ENCODE measurements at places on chromosomes 11 and 22. TPM values are rescaled to one million over a fixed set of nuclear protein-coding genes. Genes with fewer than 3 reads are reported as not detected.

RFPL2 gene
- total RNA-seq: 1.1 TPM

MYO7A gene
- 0.07 TPM for total RNA-seq

DNA sequence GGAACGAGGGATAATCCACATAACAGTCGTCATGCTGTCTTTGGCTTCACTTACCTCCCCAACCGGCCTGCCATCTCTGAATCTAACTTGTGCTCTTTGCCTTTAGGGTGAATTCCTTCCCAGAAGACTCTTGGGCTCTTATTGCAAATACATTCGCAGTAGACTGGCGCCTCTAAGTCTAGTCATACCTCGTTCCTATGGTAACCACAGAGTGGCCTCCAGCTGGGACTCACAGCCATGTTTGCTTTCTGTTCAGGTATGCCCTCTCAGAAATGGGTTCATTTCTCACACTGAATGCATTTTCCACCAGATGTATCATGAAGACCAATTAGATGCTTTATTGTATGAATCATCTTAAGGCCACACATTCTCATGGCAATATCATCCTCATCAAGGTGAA is 112.7 kb downstream of the FAR1 start:
- no peaks in the 10 kb centered on the region for H3K36me3 ChIP-seq
- H3K4me1 ChIP-seq: no peaks in the 10 kb centered on the region
- H3K4me3 ChIP-seq: no peak overlapping the region

GRCh38 chr11:3353066-3353465 is 25.9 kb downstream of the ZNF195 start:
- H3K36me3 ChIP-seq: no peaks in the 10 kb centered on the region
- no peak for DNase-seq
- no peaks in the 10 kb centered on the region for H3K27me3 ChIP-seq
- no peak overlapping the region for H3K4me3 ChIP-seq
- no peak overlapping the region for H3K27ac ChIP-seq

UPK3A gene
- total RNA-seq: not detected

- H3K27me3 ChIP-seq: no peaks in the 10 kb centered on the region
- no peak overlapping the region for H3K27ac ChIP-seq
- no peaks in the 10 kb centered on the region for H3K36me3 ChIP-seq
- H3K4me1 ChIP-seq: no peaks in the 10 kb centered on the region
- H3K4me3 ChIP-seq: no peak overlapping the region
- no peak for DNase-seq
These were observed 6.7 kb upstream of the VSIG10L2 start for GRCh38 chr11:125939081-125939521.

GRCh38 chr11:15909937-15910598 is 446.3 kb downstream of the SOX6 start:
- H3K27me3 ChIP-seq: no peaks in the 10 kb centered on the region
- no peaks in the 10 kb centered on the region for H3K36me3 ChIP-seq
- no peak for DNase-seq
- H3K4me3 ChIP-seq: no peak overlapping the region
- no peak overlapping the region for H3K27ac ChIP-seq
- no peaks in the 10 kb centered on the region for H3K4me1 ChIP-seq

OR8A1 gene
- not detected for total RNA-seq

BIK gene
- 1.1 TPM for total RNA-seq

PDE2A gene
- total RNA-seq: 0.97 TPM

DNA sequence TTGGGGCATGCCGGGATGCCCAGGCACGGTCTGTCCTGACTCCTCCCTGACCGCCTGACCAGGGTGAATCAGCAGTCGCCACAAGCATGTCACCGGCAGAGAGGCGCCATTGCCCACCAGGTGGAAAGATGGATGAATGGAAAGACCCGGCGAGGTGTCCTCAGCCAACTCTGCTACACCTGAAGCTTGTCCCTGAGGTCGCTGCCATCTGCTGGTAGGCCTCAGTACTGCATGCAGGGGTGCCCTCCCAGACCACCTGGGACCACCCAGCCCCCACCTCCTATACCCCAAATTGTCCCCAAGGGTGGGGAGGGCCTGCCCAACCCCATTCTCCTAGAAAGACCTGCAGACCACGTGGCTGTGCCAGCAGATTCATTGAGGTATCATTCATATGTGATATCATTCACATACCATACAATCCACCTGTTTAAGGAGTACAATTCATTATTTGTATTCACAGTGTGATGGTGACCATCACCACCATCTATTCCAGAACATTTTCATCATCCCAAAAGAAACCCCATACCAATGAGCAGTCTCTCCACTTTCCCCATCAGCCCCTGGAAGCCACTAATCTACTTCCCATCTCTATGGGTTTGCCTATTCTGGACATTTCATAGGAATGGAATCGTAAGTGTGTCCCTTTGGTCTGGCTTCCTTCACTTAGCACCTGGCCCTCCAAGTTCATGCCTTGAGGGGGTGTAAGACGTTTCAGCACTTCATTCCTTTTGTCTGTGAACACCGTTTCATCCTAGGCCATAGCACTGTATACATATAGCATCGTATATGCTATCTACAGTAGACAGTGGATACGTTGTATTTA is 17.5 kb downstream of the FGF3 start:
- H3K4me3 ChIP-seq: no peak overlapping the region
- no peaks in the 10 kb centered on the region for H3K36me3 ChIP-seq
- peak; percentile 14 for DNase-seq
- no peaks in the 10 kb centered on the region for H3K27me3 ChIP-seq

DNA sequence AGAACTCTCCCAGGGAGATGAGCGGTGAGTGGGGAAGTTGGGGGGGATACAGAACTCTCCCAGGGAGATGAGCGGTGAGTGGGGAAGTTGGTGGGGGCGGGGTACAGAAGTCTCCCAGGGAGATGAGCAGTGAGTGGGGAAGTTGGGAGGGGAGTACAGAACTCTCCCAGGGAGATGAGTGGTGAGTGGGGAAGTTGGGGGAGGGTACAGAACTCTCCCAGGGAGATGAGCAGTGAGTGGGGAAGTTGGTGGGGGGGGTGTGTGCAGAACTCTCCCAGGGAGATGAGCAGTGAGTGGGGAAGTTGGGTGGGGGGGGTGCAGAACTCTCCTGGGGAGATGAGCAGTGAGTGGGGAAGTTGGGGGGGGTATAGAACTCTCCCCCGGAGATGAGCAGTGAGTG is 186.5 kb downstream of the SHANK2 start:
- no peak for DNase-seq
- no peaks in the 10 kb centered on the region for H3K27me3 ChIP-seq
- no peak overlapping the region for H3K4me3 ChIP-seq
- no peaks in the 10 kb centered on the region for H3K4me1 ChIP-seq
- H3K36me3 ChIP-seq: no peaks in the 10 kb centered on the region
- H3K27ac ChIP-seq: no peak overlapping the region

DNA sequence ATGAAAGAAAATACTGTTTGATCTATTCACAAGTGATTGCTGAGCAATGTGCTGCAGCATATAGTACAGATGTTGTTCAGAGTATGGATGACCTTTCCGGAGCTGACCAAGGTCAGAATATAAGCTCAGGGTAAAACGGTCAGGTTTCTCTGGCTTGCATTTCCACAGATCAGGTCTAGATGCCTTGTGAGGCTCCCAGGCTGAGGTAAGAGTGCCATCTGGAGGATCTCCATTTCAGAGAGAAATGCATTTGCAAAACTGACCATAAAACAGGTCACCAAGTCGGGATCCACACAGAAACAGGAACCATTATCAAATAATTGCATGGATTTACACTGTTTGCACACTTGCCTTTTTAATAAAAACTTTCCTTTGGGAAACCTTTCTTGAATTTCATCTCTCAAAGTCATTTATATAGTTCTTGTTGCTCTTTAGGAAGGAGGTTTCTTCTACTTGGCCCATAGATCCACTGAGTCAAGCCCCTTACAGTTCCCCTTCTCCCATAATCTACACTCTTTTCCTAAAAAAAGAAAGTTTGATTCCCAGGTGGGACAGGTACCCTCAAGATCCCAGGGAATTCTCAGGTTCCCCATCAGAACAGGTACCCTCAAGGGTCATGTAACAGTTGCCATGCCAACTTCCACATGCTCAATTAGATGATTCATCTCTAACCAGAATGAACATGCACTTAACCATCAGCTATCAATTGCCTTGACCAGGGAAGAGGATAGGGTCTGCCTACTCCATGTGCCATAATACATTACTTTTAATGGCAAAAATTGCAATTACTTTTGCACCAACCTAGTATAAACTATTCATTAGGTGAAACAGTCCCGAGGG is 25.0 kb upstream of the TMPRSS5 start:
- no peaks in the 10 kb centered on the region for H3K4me1 ChIP-seq
- no peaks in the 10 kb centered on the region for H3K27me3 ChIP-seq
- no peak for DNase-seq
- H3K36me3 ChIP-seq: peaks cover 23% of the 10 kb centered on the region
- H3K4me3 ChIP-seq: no peak overlapping the region

DNA sequence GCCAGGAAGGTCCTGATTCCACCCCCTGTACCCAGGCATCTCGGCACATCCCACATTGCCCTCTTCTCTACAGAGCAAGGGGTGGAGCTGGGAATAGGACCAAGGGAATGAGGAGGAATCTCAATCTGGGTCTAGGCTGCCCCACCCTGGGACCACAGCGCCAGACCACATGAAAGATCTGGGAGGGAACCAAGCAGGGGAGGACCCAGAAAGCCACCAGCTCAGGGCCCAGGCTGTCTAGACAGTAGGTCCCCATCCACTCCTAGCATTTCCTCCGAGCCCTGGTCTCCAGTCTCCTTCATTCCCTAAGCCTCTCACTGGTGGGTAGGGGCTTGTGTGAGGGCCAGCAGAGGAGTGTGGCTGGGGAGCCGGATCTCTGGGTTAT is 11.6 kb downstream of the PHLDB1 start:
- H3K27me3 ChIP-seq: no peaks in the 10 kb centered on the region
- H3K4me3 ChIP-seq: no peak overlapping the region
- no peak overlapping the region for H3K27ac ChIP-seq
- DNase-seq: no peak

- H3K27ac ChIP-seq: no peak overlapping the region
- no peaks in the 10 kb centered on the region for H3K27me3 ChIP-seq
- no peaks in the 10 kb centered on the region for H3K4me1 ChIP-seq
- H3K36me3 ChIP-seq: no peaks in the 10 kb centered on the region
- no peak overlapping the region for H3K4me3 ChIP-seq
- DNase-seq: no peak
These were observed 22.3 kb downstream of the HPS4 start for GRCh38 chr22:26461188-26461810.

- H3K27ac ChIP-seq: no peak overlapping the region
- no peaks in the 10 kb centered on the region for H3K4me1 ChIP-seq
- H3K36me3 ChIP-seq: no peaks in the 10 kb centered on the region
- peaks cover 3% of the 10 kb centered on the region for H3K27me3 ChIP-seq
- no peak overlapping the region for H3K4me3 ChIP-seq
- no peak for DNase-seq
These were observed 268.7 kb upstream of the SORL1-AS1 start for GRCh38 chr11:121721448-121721847.

GRCh38 chr22:43110927-43111623 is 525 bp downstream of the BIK start:
- H3K36me3 ChIP-seq: no peaks in the 10 kb centered on the region
- peak; percentile 37 for DNase-seq
- peak overlapping the region; percentile 53 for H3K27ac ChIP-seq
- no peaks in the 10 kb centered on the region for H3K27me3 ChIP-seq
- H3K4me1 ChIP-seq: no peaks in the 10 kb centered on the region
- H3K4me3 ChIP-seq: peak overlapping the region; percentile 74

LMO2 gene
- 4.3 TPM for total RNA-seq

DNA sequence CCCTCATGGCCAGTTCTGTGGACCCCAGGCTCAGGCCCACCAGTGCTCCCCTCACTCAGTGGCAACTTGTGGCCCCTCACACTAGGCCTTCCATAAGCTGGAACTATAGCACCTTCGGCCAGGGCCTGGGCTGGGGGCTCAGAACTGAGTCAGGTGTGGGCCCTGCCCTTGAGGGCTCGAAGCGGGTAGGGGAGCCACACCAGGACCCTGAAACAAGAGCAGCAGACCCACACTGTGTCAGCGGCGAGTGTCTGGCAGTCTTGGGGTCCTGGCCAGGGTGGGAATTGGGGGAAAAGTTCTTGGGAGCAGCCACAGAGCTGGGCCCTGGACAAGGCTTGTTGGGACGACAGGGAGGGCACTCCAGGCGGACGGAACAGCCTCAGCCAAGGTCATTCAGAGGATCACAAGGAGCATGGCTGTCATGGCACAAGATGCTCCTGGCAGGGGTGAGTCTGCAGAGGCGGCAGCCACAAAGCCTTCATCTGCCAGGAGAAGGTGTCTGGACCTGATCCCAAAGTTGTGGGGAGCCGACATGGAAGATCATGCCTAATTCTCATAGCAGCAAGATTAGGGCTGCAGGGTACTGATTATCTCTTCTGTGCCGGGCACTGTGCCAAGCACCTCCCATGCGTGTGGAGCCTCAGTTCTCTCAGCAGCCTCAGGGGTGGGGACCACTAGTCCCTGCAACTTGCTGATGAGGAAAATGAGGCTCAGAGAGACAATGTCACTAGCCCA is 50.7 kb downstream of the SHISAL1 start:
- DNase-seq: no peak
- H3K27ac ChIP-seq: no peak overlapping the region
- no peaks in the 10 kb centered on the region for H3K27me3 ChIP-seq
- H3K4me3 ChIP-seq: no peak overlapping the region
- H3K4me1 ChIP-seq: no peaks in the 10 kb centered on the region

DNA sequence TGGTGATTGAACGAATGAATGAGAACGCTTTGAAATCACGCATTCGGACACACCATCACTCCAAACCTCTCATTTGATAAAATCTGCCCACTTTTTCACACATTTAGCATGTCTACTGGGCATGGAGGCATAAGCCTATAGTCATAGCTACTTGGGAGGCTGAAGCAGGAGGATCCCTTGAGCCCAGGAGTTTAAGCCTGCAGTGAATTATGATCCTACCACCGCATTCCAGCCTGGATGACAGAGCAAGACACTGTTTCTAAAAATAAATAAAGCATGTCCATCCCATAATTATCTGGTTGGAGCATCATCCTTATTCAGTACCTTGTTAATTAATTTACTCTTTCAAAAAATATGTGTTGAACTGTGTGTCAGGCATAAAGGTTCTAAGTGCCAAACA is 3.3 kb upstream of the PICALM start:
- no peak for DNase-seq
- H3K27ac ChIP-seq: no peak overlapping the region
- H3K36me3 ChIP-seq: no peaks in the 10 kb centered on the region
- peaks cover 6% of the 10 kb centered on the region for H3K4me1 ChIP-seq
- H3K4me3 ChIP-seq: no peak overlapping the region

SERHL2 gene
- total RNA-seq: 1.4 TPM
